ENCODE measurements at places on chromosomes 6 and 20.

GRCh38 chr6:42269553-42269952 is 51.9 kb upstream of the MRPS10 start:
- DNase-seq: no peak

DNA sequence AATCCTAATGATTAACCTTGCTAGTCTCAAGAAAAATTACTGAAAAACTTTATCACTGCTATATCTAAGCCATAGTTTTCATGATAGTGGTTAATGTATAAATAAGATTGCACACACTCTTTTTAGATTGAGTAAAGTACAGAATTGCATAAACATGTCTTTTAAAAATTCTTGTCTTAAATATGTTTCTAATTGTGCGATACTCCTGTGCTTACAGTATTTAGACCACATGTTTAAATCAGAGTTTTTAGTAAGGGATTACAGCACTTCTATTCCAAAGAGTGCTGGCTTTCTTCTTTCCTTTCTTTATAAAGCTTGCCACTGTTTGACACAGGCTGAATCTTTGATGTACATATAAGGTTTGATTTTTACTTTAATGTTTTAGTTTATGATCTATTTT is 36.8 kb upstream of the RGS17 start:
- no peak for DNase-seq

- DNase-seq: no peak
Observed at GRCh38 chr6:138656364-138657064, 117.1 kb upstream of the CCDC28A start.

GRCh38 chr6:158892266-158892665 is 73.1 kb upstream of the EZR start:
- DNase-seq: no peak

DNA sequence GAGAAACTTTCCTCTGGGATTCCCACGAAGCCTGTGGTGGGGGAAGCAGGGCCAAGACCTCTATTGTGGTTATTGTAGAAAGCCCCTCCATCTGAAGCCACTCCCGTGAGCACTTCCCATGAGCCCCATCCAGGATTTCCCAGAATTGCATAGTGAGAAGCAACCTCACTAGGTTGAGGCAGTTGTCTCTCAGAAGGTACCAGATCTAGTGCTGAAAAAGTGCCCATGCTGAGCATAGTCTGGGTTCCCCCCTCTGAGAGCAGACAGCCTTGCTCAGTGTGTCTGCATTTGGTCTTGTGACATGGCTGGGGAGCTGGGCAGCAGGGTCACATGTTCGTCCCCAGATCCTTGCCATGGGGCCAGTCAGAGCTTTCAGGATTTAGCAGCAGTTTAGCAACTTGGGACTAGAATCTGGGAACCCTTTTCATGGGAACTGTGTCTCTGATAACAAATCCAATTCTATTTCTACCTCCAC is 38.6 kb downstream of the SLC9A8 start:
- DNase-seq: peak; percentile 76

DNA sequence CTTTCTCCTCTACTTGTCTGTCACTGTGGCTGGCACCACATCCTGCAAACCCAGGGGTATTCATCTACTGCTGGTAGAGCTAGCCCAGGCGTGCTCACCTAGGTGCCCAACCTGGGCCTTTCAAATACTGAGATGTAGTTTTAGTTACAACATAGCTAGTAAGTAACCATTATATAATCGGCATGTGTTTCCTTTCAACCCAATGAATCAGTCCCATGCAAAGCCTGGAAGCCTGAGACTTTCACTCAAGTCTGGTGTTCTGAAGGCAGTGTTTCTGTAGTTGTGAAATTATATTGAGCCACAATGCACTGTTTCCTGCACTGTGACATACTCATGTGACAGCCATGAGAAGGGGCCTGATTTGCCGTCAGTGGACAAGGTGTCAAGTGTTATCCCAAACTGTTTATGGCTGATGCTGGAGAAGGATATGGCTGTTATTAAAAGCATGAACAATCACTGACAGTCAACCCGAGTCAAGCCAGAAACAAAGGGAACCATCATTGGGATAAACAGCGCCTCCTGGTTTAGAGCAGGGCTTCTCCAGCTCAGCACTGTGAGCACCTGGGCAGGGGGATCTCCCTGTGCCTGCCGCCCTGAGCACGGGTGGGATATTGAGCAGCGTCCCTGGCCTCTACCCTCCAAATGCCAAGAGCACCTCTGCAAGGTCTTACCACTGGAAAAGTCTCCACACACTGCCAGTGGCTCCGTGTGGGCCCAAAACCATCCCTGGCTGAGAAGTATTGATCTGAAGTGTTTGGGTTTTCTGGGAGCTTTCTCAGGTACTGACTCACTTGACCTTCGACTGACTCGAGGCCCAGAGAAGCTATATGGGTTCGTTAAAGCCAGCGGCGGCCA is 1.6 kb downstream of the PSMA7 start:
- DNase-seq: no peak

- DNase-seq: no peak
Observed at GRCh38 chr20:8735674-8736073, 333.2 kb upstream of the PLCB4 start.

DNA sequence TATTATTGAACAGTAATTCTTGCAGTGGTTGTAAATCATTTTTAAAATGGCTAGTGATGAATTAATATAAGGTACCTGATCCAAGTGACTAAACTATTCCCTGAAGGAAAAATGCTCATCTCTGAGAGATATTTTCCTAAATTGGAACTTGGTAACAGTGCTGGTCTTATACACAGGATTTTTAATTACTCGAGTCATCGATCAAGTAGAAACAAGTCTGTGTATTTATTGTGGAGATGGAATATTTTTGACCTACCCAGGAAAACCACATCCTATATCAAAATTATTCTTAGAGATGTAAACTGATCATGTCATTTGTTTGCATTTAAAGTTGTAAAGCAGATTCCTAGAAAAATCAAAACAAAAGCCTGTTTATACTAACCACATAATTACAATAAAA is 166.9 kb downstream of the MOXD1 start:
- DNase-seq: no peak

DNA sequence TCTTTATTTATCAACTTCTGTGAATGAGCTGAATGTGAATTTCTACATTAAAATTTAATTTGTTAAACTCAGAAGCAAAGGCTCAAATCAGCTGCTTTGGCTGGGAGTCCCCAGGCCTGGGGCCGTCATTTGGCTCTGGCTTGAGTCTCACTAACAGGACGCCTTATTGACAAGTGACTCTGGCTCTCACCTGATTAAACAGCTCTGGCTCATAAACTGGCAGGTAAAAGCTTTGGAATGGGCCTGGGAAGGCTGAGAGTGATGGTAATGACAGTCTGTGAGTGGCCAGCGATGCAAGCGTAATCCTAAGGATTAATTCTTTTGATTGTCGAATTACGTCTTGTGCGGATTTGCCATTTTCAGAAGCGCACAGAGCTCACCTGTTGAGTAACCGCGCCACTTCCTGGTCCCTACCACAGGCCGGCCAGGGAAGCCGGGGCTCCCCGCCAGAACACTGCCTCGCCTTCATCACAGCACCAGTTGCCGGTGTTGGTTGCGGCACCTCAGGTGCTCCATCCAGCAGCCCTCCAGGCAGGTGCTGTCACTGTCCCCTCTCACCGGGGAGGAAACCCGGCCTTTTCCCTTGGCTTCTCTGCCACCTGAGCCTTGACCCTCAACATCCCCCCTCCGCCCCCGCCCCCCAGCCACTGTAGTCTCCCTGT is 110.7 kb downstream of the ZDHHC14 start:
- no peak for DNase-seq

DNA sequence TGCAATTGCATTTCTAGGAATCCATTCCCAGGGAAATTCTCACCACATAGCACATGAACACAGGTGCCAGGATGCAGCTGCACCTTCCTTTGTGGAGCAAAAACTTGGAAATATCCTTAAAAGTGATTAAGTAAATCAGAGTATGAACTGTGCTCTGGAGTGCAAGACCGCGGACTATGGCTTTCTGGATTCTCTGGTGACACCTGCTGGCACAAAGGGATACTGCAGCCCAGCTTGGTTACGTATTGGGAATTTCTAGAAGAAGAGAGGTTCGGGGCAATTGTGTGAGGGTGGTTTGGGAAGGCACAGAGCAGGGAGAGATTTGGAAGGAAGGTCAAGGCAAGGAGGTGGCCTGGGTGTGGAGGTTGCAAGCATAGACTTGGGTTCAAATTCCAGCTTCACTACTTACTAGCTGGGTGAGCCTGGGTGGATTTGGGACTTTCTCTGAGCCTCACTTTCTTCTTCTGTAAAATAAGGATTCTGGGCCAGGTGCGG is 15.9 kb upstream of the PEDS1 start:
- peak; percentile 83 for DNase-seq

DNA sequence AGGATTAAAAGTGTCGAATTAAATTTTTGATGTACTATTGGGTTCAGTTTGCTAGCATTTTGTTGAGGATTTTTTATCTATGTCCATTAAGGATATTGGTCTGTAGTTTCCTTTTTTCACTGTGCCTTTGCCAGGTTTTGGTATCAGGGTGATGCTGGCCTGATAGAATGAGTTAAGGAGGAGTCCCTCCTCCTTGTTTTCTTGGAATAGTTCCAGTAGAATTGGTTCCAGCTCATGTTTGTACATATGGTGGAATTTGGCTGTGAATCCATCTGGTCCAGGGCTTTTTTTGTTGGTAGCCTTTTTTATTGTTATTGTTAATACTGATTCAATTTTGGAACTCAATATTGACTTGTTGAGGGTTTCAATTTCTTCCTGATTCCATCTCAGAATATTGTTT is 141.8 kb downstream of the SIM1 start:
- no peak for DNase-seq

DNA sequence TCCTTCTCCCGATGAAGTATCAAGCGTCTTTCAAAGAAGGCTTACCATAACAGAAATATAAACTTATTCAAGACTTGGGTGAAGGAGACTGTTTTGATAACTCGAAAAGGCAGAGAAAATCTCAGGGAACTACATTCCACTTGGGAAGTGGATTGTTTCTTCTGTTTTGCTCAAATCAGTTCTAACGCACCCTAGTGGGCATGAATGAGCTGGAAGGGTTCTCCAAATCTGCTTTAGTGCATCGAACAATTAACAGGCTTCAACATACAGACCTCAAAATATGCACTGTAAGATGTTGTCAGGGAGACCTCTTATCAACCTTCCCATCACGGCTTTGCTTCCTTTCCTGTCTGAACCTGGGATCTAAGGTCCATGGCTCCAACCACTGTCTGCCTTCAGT is 392.5 kb downstream of the CD83 start:
- no peak for DNase-seq

- no peak for DNase-seq
Observed at GRCh38 chr6:144123836-144124235, 26.5 kb upstream of the STX11 start.

- no peak for DNase-seq
Observed at GRCh38 chr6:53413326-53413725, 64.6 kb upstream of the ELOVL5 start.

DNA sequence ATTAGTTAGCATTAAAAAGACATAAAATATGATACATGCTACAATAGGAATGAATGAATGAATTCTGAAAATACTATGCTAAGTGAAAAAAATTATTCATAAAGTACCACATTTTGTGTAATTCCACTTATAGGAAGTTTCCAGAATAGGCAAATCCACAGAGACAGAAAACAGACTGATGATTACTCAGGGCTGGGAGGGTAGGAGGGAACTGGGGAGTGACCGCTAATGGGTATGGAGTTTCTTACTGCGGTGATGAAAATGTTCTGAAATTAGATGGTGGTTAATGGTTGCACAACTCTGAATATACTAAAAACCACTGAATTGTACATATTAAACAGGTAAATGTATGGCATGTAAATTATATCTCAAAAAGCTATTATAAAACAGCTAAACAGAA is 22.6 kb downstream of the FERMT1 start:
- no peak for DNase-seq

DNA sequence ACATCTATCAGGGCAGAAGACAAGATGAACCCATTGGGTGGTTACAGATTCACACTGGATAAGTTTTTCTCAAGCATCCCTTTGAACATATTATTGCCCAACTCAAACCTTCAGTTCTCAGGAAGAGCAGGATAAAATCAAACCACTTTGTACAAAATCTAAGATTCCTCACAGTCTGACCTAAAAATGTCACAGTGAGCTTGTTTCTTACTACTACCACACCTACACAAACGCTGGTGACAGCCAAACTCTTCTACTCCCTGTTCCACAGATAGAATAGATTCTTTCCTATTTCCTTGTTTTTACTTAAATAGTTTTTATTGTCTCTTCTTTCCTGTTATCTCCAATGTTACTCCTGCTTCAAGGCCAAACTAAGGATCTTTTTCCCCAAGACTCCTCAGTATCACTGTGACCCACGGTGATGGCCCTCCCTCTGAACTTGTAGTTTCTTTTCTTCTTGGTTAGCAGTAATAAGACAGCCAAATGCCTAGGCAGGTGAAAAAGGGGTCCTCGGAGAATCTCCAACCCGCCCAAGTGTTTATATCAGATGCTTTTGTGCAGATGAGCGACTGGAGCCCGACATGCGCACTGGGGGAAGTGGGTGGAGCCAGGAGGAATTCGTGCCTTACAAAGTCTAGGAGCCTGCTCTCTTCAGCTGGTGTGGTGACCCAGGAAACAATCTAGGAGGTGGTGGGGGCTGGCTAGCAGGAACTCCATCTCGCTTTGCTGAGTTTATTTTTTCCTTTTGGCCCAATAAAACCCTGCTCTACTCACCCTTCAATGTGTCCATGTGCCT is 53.4 kb downstream of the SEL1L2 start:
- DNase-seq: peak; percentile 20

GRCh38 chr6:31865205-31866118 is 2.8 kb upstream of the NEU1 start:
- DNase-seq: no peak

DNA sequence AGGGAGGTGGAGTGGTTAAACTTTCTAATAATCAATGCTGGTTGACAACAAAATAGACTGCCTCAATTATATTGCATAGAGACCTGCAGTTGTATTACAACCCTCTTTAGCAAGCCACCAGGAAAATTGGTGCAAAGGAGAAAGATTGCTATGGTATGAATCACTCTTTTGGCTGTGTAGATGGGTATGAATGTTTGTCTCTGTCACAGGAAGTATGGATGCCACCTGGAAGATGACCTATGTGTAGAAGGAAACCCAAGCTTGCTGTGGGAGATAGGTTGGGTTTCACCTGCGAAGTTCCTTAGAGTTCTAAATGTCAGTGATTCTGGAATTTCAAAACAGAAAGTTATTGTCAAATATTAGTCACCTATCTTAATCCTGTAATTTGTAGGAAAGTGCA is 134.6 kb downstream of the SOBP start:
- DNase-seq: no peak

- no peak for DNase-seq
Observed at GRCh38 chr20:34402461-34402860, 39.4 kb downstream of the ITCH start.

Measured in head of caudate nucleus (tissue), 42 donors.